ENCODE measurements at places on chromosomes 5 and 9.

GRCh38 chr5:171710451-171711024 lies 75.1 kb upstream of the SMIM23 start:
- DNase-seq = no peak

DNA sequence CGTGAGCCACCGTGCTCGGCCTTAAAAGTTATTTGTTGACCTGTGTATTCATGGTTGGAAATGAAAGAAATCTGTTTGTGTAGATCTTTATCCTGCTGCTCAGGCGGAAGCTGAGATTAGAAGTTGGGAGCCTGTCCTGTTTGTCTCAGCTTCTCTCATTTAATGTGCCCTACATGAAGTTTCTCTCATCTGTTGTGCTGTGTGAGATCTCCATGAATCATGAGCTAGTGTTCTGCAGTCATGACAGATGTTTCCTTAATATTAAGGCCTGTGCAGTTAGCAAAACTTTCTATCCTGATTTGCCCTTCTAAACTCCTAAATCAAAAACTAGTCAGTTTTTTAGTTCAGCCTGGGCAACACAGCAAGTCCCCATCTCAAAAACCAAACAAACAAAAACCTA lies 59.5 kb downstream of the FAM78A start:
- no peak for DNase-seq

- no peak for DNase-seq
Observed at GRCh38 chr5:133321833-133322420, 270.1 kb downstream of the HSPA4 start.

- no peak for DNase-seq
Observed at GRCh38 chr5:1211701-1212100, 10.3 kb downstream of the SLC6A19 start.

DNA sequence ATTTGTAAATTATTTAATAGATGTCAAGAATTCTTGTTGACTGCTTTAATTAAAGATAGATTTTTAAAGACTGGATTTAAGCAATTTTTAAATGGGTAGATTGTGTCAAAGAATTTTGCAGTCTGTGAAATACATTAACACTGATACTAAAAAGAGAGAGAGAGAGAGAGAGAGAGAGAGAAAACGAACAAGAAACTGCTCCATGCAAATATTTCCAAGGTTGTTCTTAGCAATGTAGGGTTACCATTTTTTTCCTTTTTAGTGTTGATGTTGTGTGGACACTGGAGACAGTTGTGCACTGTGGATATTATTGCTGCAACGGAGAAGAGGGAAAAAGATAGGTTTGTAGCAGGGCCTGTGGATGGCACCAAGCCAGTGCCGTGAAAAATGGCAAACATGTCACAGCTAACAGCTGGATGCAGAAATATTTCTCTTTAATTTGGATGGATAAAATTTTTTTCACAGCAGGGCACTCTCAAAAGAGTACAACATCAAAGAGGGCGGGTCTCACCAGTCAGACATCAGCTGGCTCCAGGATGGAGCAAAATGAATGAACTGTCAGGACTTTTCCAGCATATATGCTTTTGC lies 58.2 kb downstream of the PRDM6 start:
- DNase-seq = no peak

DNA sequence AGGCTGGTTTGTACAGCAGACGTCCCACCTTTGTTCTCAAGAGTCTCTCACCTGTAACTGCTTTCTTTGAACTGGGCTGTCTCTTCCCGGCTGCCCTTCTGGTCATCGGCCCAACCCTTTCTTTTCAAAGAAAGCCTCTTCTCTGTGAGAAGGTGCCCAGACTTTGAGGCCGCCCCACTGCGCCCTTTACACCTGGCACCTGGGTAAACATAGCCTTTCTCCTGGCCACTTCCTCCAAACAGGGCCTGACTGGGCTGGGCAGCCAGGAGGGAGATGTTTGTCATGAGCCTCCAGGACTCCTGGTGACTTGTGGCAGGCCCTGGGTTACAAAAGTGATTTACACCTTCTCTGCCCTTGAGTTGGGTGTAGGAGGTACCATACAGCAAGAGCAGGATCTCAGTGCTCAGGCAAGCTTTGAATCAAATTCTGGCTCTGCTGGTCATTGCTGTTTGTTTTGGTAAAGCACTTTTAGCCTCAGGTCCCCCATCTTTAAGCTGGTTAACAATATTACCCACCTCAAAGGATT lies 127.2 kb upstream of the CXCL14 start:
- no peak for DNase-seq

GRCh38 chr9:133684121-133684935 lies 48.2 kb downstream of the DBH start:
- DNase-seq = no peak

DNA sequence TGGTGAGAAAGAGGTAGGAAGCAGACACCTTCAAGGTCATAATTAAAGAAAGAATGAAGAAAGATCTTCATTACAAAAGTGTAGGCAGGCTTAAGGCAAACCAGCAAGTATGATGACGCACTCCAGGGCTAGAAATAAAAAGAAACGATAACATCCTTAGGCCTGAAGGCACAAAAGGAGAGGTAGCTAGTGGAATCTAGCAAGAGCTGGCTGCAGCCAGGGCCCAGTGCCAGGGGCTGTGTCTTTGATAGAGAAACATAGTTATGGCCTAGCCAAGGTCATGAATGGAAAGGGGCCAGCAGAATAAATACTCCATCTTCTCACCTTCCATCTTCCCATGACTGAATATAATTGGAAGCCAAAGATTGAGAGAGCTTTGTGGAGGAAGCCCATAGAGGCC lies 6.8 kb upstream of the SH3TC2 start:
- DNase-seq = no peak

GRCh38 chr5:176192094-176192721 lies 46.0 kb upstream of the SIMC1 start:
- no peak for DNase-seq

DNA sequence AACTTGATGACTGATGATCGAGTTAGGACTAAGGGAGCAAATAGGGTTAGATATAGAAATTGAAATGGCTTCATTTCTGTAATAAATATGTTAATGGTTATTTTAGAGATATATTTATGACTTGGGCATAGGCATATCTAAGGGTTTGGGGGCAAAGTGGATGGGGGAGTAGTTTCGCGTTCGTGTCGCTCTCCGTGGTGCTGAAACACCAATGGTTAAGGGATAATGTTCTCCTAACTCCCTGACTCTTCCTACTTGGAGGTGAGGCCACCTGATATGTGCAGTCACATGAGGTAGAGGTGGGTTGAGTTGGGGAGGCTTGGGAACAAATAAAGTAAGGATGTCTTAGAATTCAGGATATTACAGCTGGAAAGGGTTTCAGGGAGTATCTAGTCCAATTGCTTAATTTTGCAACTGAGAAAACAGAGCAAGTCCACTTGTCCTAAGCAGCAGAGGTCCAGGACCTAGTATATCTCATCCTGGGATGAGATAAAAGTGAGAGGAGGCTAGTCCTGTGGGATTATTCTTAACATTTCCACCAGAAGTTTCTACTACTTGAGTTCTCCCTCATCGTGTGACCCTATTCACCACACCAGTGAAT lies 44.0 kb upstream of the MAP1B start:
- no peak for DNase-seq
